Epithelial cell of esophagus (primary cell): ENCODE measurements at places on chromosomes 6 and 20.
A peak's percentile ranks its signal among the peaks of the same experiment; 100 is the strongest.

GRCh38 chr20:33490023-33490933 lies at the start of gene CBFA2T2:
Gene CBFA2T2, plus strand, starts transcription at chr20:33490096. Its CDS starts 172 bp downstream, at chr20:33490268.
- DNase-seq, result peak; percentile 67

GRCh38 chr20:49457444-49457843 lies 25.0 kb downstream of the KCNB1 start:
- DNase-seq, result no peak

DNA sequence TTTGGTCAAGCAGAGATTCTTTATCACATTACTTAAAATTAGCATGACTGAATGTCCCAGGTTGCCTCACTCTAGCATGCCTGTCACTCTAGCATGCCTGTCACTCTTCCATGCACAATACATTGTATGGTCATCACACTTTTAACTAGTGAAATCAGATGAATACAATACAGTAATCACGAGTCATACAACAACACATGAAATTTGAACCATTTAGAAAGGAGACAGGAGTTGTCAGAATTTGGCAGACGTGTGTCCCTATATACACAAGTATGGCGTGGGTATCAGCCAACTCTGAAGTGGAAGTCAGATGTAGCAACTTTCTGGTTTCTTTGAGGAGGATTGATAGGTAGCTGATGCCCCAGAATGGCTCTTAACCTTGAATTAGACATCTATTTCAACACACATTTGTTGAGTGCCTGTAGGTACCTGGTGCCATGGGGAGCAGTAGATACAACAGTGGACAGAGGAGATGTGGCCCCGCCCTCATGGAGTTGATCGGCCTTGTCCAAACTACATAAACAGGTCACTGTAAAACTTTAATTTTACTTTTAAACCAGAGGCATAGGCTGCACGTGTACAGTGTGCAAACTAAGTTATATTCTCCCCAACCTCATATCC lies 116.1 kb upstream of the TIAM2 start:
- DNase-seq, result peak; percentile 45

DNA sequence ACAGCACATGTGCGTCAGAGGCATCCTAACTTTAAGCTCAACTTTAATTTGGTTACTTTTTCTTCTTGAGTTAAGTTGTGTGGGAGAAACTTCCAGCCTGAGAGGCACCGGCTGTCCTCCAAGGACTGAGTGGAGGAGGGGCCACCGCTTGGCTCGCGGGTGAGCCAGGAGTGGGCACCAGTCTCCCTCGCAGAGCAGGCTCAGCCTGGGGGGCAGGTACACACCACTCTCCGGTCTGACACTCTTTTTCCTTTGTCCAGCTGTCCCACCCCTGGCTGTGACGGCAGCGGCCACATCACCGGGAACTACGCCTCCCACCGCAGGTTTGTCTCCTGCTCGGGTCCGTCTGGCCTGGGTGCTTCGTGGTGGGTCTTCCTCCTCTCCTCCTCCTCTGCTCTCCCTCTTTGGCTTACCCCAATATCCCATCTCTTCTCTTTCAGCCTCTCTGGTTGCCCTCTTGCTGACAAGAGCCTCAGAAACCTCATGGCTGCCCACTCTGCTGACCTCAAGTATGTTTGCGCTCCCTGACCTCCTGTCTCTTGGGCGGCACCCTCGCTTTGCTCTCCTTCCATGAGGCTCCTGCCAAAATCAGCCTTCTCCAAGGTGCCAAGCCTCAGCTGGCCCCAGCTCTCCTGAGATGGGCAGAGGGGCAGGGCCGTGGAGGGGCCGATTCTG lies 32.6 kb upstream of the PCMTD2 start:
- no peak for DNase-seq

GRCh38 chr6:16545382-16545781 lies 215.9 kb downstream of the ATXN1 start:
- DNase-seq, result no peak

DNA sequence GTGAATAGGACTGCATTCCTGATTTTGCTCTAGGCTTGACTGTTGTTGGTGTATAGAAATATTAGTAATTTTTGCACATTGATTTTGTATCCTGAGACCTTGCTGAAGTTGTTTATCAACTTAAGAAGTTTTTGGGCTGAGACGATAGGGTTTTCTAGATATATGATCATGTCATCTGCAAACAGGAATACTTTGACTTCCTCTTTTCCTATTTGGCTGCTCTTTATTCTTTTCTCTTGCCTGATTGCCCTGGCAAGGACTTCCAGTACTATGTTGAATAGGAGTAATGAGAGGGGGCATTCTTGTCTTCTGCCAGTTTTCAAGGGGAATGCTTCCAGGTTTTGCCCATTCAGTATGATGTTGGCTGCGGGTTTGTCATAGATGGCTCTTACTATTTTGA lies 13.4 kb downstream of the HLA-DOB start:
- DNase-seq, result no peak

- DNase-seq, result no peak
Observed at GRCh38 chr20:10735195-10735949, 61.6 kb upstream of the JAG1 start.
